ENCODE measurements at places on chromosomes 6 and 20.
A peak's percentile ranks its signal among the peaks of the same experiment; 100 is the strongest.

- DNase-seq, result no peak
Measured at GRCh38 chr6:29619578-29620160, 13.3 kb downstream of the GABBR1 start.

GRCh38 chr20:57508381-57508780 is 16.6 kb downstream of the CTCFL start:
- DNase-seq, result no peak

- no peak for DNase-seq
Measured at GRCh38 chr20:25226433-25227316, 21.2 kb upstream of the PYGB start.

- DNase-seq, result no peak
Measured at GRCh38 chr6:53892707-53893106, 97.9 kb downstream of the LRRC1 start.

- no peak for DNase-seq
Measured at GRCh38 chr6:15109338-15110090, 136.4 kb upstream of the JARID2 start.

GRCh38 chr6:158361961-158362669 is 49.9 kb downstream of the TULP4 start:
- peak; percentile 63 for DNase-seq

GRCh38 chr6:166729658-166730057 is 102.6 kb upstream of the RPS6KA2 start:
- no peak for DNase-seq

DNA sequence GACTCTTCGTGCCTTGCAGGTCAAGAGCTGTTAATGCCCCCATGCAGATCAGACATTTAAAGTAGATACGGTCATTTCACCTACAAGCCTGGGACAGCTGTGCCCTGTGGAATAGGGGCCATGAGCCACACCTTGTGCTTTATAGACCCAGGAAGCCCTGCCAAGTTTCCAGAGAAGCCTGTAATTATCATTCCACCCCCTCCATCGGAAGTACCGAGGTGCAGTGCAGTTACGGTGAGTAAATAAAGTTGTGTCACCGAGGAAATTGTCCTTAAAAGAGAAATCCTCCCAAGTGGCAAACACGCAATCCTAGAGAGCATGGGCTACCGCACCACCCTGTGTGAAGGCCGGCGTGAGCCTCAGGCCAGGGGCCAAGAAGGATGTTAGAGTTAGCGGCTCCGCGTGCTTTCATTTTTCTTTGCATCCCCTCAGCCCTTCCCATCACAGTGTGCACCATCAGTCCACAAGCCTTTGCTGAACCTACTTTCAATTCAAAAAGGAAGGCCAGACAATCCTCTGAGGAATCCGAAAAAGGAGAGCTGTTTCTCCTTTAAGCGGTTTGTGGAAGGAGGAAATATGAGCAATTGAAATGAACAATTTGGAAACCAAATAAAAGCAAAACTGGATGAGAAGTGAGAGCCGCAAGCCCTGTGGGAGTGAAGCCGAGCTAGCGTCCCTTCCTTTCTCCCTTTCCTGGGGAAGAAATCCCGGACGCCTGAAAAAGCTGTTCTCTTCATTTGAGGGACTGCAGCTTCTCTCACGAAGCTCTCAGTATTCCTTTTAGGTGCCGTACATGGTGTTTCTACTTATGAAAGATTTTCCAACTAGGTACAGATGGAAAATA is 183.3 kb upstream of the PDE10A start:
- DNase-seq, result peak; percentile 40

DNA sequence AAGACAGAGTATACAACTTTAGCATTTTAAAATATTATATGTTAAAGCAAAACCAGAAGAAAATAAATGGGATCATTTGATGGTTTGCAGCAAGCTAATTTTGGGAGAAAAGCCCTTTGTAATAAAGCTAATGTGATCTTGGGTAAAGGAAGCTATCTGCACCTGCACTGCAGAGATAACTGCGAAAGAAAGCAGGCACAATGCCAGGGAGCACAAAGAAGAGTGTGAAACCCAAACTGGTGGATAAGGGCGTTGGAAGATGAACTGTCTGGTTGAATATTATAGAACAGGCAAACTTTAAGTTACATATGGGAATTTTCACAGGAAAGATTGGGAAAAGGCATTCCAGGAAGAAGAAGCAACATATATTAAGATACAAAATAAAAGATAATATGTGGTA is 179.2 kb upstream of the KHDRBS2 start:
- no peak for DNase-seq

- DNase-seq, result no peak
Measured at GRCh38 chr20:12875510-12875909, 133.3 kb upstream of the SPTLC3 start.

DNA sequence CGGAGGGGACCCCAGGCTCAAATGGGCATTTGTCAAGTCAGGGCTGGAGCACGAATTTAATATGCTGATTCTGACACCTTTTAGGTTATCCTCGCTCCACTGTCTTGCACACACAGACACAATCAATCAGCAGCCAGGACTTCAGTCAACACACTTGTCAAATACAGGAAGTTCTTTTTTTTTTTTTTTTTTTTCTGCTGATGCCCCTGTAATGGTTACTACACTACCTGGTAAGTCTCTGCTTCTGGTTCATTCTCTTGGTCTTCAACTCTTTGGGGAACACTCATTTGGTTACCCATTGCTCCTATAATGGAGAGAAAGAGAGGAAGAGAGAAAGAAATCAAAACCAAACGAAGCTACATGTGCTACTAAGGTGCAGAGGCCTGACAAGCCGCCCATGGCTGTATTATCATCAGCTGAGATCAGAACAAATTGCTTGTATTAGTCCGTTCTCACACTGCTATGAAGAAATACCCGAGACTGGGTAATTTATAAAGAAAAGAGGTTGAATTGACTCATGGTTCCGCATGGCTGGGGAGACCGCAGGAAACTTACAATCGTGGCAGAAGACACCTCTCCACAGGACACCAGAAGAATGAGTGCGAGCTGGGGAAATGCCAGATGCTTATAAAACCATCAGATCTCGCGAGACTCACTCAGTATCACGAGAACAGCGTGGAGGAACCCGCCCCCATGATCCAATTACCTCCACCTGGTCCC is 11.8 kb downstream of the BCAS1 start:
- DNase-seq, result no peak

- DNase-seq, result peak; percentile 68
Measured at GRCh38 chr6:129312880-129313279, 397.1 kb downstream of the ARHGAP18 start.

GRCh38 chr6:141851063-141851462 is 281.7 kb upstream of the GJE1 start:
- no peak for DNase-seq

DNA sequence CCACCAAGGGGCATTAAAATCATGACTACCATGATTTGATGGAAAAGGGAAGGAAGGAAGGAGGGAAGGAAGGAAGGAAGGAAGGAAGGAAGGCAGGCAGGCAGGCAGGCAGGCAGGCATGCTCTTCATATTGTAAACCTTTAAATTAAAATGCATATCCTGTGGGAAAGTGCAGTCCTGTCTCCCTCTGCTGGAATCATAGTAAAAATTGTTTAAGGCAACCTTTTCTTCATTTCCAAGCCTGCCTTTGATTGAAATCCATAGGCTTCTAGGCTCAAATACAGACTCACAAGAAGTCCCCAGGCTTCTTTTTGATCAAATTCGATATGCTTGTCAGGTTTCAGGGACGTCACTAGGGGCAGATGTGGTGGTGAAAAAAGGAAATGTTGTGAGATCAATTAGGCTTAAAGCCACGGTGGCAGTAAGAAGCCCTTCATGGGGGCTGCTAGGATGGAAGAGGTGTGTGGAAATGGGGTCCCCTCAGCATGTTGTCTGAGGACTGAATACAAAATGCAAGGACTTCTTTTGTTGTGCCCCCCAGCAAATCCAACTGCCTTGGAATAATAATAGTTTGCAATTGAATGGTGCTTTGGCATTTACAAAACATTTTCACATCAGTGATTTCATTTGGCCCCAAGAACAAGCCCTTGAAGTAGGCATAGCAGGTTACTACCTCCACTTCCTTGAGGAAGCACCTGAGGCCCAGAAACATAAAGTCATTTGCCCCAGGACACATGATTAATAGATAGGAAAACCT is 25.6 kb upstream of the GABRR1 start:
- peak; percentile 56 for DNase-seq

DNA sequence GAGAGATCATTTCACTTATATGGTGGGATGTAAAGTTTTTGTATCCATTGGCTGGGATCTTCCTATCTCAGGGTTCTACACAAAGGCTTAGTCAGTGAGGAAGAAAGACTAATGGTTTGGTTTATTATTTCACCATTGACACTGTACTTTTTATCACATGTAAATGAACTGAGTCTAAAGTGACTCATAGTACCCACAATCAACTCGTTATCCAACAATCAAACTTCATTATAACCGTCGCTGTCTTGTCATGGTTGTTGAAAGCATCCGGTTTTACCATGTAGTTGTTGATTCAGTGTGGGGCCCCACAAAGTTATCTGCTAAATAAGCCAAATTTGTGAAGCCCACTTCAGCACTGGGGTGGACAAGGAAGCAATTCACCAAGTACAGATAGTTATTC is 55.8 kb upstream of the MTRF1L start:
- no peak for DNase-seq

- no peak for DNase-seq
Measured at GRCh38 chr6:47716207-47716606, 17.8 kb downstream of the ADGRF4 start.

- peak; percentile 83 for DNase-seq
Measured at GRCh38 chr6:138692978-138693909, 80.3 kb upstream of the CCDC28A start.

DNA sequence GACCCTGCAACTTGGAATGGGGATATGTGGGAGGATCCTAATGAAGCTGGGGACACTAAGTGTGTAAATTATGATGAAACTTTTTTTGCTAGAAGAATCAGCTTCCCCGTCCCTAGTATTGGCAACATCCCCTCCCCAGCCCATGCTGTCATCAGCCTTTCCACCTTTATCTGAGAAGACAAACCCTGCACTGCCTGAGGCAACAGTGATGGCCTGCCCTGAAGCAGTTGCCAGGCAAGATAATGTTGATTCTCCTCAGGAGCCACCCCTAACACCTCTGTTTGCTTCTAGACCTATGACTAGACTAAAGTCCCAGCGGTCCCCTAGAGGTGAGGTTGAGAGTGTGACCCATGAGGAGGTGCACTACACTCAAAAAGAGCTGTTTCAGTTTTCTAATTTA is 27.1 kb downstream of the MICA start:
- no peak for DNase-seq

DNA sequence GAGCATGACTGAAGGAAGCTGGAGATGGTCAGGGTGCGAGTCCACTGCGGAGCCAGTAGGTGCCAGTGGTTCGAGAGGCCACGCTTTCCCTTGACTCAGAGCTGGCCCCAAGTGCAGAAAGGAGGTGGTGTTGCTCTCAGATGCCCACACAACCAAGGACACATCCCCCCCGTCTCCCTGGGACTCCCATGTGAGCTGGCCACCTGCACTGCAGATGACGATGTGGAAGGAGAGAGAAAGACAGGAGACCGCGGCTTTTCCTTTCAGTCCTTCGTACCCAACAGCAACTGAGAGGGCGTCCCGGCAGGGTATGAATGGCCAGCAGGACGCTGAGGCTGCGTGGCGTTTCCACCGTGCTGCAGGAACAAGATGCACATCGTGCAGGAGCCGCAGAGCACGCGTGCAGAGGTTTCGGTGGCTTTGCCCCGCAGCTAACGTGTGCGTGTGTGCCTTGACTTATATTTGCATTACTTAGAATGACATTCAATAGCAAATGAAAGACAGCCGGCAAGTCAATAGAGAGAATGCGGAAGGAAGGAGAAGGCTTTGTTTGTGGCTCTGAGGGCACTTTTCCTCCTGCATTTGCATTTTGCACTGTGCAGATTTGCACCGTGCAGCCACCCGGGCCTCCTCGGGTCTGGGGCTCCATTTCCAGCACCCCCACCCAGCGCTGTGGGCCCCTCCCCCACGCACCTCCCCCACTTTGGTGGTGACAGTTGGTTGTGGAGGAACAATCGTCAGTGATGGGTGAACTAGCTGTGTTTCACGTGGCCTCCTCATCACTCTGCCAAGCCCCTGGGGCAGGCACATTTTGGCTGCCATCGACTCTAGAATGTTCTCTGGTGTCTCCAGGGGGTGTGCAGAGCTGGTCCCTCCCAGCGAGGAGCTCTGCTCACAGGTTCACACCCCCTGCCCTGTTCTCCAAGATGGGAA is 26.4 kb upstream of the BHLHE23 start:
- no peak for DNase-seq

- DNase-seq, result no peak
Measured at GRCh38 chr6:69784595-69785377, 12.0 kb downstream of the LMBRD1 start.

DNA sequence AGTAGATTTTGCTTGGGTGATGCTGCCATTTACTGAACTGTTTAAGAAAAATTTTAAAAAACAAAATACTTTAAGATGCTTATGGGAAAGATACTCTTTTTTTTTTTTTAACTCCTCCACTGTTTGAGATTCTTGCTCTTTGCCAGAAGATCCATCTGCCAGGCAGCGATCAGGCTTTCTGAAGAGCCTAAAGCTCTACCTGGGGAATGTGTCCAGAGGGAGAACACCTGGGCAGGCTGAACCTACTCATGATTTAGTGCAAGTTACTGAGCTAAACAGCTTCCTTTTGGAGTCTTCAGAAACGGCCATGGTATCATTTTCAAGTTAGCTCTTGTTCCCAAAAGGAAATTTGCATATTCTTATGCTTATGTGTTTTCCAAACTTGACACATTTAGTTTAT is 23.5 kb upstream of the MLIP start:
- DNase-seq, result no peak

GRCh38 chr20:57996936-57997890 is 231.2 kb downstream of the ANKRD60 start:
- peak; percentile 74 for DNase-seq

DNA sequence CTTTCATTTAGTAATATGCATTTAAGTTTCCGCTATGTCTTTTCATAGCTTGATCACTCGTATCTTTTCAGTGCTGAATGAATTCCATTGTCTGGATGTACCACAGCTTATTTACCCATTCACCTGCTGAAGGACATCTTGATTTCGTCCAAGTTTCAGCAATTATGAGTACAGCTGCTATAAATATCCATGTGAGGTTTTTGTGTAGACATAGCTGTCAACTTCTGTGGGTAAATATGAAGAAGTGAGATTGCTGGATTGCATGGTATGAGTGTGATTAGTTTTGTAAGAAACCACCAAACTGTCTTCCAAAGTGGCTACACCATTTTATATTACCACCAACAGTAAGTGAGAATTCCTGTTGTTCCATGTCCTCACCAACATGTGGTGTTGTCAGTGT is 79.2 kb upstream of the STMND1 start:
- no peak for DNase-seq

- no peak for DNase-seq
Measured at GRCh38 chr6:21340573-21340972, 253.0 kb upstream of the SOX4 start.

GRCh38 chr20:57829805-57830514 is 120.1 kb upstream of the PMEPA1 start:
- no peak for DNase-seq

DNA sequence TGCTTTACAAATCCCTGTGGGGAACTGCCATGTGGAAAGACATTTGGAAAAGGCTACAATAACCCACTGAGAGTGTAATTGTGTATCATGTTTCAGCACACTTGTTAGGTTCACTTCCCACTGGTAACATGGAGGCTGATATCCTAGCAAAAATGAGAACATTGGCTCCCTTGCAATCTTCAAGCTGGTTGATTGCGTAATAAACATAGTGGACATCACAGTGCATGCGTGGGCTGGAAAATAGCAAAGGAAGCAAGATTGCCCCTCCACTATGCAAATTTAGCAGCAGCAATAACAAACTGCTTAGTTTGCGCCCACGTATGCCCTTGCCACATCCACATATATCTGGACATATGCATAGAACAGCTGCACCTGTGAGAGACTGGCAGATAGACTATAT is 410.2 kb downstream of the MEI4 start:
- DNase-seq, result no peak

Data from GM03348 (cell line).